Aorta (tissue), 5 donors: ENCODE measurements at places on chromosomes 11 and 22. TPM values are rescaled to one million over a fixed set of nuclear protein-coding genes. Genes with fewer than 3 reads are reported as not detected.

DNA sequence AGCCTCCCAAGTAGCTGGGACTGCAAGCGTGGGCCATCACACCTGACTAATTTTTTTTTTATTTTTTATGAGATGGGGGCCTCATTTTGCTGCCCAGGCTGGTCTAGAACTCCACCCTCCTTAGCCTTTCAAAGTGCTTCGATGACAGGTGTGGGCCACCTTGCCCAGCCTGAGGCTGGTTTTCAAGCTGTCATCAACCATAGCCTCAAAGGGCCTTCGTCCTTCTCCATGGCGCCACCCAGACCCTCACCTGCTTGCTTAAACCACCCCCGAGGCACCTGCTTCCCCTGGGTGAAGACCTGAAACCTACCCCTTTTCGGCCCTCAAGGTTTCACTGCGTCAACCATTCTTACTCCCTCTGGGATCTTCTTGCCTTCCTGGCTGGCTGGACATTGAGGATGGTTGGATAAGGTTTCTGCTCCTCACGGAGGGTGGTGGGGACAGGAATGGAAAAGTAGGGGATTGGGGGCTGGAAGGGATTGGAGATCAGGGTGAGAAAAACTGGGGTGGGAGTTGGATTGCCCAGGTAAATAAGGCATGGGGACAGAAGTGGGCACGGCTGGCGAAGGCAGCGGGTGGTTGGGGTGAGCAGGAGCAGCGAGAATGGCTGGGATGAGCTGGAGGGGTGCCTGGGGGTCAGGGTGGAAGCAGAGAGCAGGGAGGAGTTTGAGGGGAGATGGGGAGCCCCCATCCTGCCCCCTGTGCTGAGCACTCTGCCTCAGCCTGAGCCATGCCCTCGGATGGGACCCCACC is 2.8 kb upstream of the ACR start:
- DNase-seq: no peak
- H3K36me3 ChIP-seq: no peaks in the 10 kb centered on the region
- H3K4me1 ChIP-seq: no peaks in the 10 kb centered on the region
- H3K27ac ChIP-seq: no peak overlapping the region
- H3K4me3 ChIP-seq: no peak overlapping the region

DNA sequence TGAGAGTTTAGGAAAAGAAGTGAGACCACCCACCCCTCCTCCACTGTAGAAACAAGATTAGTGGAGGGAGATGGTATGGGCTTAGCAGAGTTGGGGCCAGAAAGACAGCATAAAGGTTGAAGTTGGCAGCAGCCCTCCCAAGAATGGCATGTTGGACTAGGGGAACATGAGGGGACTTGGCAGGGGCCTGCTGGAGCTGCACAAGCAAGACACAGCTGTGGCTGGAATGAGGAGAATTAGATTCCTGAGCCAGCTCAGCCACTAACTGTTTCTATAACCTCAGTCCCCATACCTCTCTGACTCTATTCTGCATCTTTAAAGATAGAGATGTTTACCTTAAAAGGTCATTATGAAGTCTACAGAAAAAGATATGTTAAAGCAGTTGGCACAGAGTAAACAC is 13.2 kb downstream of the MAP6 start:
- H3K4me1 ChIP-seq: peaks cover 3% of the 10 kb centered on the region
- no peaks in the 10 kb centered on the region for H3K27me3 ChIP-seq
- no peak overlapping the region for H3K27ac ChIP-seq
- no peaks in the 10 kb centered on the region for H3K36me3 ChIP-seq

- H3K36me3 ChIP-seq: no peaks in the 10 kb centered on the region
- no peak overlapping the region for H3K27ac ChIP-seq
- peaks cover 2% of the 10 kb centered on the region for H3K4me1 ChIP-seq
- H3K4me3 ChIP-seq: no peak overlapping the region
- DNase-seq: no peak
These were observed 421.8 kb upstream of the ANO5 start for GRCh38 chr11:21771097-21771496.

- H3K27me3 ChIP-seq: no peaks in the 10 kb centered on the region
- H3K27ac ChIP-seq: no peak overlapping the region
- no peaks in the 10 kb centered on the region for H3K4me1 ChIP-seq
- DNase-seq: no peak
- no peak overlapping the region for H3K4me3 ChIP-seq
- no peaks in the 10 kb centered on the region for H3K36me3 ChIP-seq
These were observed 22.9 kb upstream of the CTR9 start for GRCh38 chr11:10728154-10728553.

DNA sequence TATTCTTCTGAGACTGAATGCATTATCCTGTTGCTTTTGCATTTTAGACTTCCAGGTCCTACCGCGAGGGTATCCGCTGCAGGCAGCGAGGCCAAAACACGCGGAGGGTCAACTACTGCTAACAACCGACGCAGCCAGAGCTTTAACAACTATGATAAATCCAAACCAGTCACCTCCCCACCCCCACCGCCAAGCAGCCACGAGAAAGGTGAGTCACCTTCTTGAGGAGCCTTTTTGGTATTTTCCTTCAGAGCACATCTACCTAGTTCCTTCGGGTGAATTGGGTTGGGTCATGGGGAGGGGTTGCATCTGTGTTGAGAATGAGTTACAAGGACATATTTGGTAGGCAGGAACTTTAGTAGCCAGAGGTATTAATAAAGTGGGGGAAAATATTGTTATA is 179.8 kb downstream of the NAV2 start:
- peak overlapping the region; percentile 6 for H3K27ac ChIP-seq
- DNase-seq: peak; percentile 42
- no peak overlapping the region for H3K4me3 ChIP-seq
- H3K27me3 ChIP-seq: no peaks in the 10 kb centered on the region

GLYATL2 gene
- total RNA-seq: 0.24 TPM

CPT1A gene
- total RNA-seq: 81.4 TPM

- H3K4me1 ChIP-seq: no peaks in the 10 kb centered on the region
- H3K36me3 ChIP-seq: no peaks in the 10 kb centered on the region
- DNase-seq: peak; percentile 57
- no peak overlapping the region for H3K4me3 ChIP-seq
These were observed 13.2 kb downstream of the RAC2 start for GRCh38 chr22:37230673-37231405.

DNA sequence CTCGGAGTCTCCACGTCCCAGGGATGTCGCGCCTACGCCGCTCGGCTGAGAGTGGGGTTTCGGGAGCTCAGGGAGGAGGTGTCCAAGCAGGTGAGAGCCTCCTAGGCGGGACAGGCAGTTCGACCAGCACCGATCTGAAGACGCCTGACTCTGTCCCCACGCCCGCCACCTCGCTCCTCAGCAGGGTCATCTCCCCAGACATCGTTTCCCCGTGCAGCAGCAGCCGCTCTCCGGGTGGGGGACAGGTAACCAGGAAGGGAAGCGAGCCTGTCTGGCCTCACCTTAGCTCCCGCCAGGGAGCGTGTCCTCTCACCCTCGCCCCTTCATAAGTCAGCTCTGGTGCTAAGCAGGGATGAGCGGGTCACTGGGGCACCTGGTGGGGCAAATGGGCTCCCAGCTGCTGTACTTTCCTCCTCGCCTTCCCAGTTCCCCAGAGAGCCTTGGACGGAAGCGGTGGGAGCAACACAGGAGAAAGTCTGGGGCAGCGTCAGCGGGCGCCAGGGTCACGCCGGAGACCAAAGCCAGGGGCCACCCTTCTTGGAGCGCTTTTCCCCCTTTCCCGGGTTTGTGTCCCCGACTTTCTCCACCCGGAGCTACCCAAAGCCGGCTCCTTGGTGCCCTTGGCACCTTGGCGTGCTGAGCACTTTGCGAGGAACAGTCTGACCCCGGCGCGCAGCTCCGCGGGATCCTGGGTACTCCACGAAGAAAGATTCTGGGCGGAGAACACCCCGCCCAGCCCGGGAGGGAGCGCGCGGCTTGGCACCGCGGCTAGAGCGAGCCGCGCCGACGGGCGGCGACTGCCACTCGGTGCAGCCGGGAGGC is 1.6 kb downstream of the SPON1 start:
- H3K4me1 ChIP-seq: no peaks in the 10 kb centered on the region
- no peak overlapping the region for H3K27ac ChIP-seq
- no peaks in the 10 kb centered on the region for H3K36me3 ChIP-seq
- peak overlapping the region; percentile 29 for H3K4me3 ChIP-seq

DNA sequence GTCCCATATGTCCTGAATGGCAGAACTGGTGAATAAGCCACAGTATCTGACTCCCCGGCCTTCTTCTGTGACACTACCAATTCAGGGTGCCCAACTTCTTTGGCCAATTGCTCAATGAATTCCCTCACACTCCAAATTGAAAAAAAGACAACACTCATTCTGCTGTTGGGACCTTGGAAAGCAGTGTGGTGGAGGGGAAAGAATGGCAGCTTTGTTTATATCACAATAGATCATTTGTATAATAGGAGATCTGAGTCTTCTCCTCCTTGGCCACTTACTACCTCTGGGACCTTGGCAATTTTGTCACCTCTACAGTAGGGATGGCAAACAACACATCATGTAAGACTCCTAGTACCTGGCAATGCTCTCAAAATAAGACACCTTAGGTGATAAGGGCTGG is 64.6 kb downstream of the OPCML start:
- no peak overlapping the region for H3K27ac ChIP-seq
- H3K4me3 ChIP-seq: no peak overlapping the region
- H3K36me3 ChIP-seq: no peaks in the 10 kb centered on the region
- H3K4me1 ChIP-seq: no peaks in the 10 kb centered on the region
- H3K27me3 ChIP-seq: no peaks in the 10 kb centered on the region

DNA sequence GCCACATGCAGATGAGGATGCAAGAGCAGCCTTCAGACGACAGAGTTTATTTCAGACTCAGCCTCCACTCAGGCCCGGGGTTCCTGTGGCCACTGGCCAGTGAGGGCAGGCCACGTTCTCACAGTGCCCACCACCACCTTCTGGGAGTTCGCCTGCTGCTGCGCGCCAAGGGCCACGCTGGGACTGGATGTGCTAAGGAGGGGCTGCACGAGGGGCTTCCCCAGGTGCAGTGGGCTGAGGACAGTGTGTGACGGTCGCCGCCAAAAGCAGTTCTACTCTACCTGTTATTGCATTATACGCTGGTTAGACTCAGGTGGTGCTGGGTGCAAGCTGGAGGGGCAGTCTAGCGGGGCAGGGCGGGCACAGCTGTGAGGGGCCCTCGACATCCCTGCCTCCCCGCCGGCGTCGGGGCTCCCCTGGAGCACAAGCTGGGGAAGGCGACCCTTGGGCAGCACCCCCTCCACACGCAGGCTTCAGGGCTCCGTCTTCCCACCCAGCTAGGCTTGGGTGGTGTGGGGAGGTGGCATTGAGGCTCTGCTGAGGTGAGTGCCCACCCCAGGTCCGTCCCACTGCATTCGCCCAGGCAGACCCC is 2.7 kb downstream of the CEND1 start:
- no peak for DNase-seq
- no peak overlapping the region for H3K4me3 ChIP-seq
- H3K27me3 ChIP-seq: no peaks in the 10 kb centered on the region

SCGB1C1 gene
- total RNA-seq: not detected

- DNase-seq: no peak
- no peaks in the 10 kb centered on the region for H3K4me1 ChIP-seq
- no peak overlapping the region for H3K4me3 ChIP-seq
- no peak overlapping the region for H3K27ac ChIP-seq
These were observed 37.3 kb downstream of the ABCC8 start for GRCh38 chr11:17439316-17439782.

DNA sequence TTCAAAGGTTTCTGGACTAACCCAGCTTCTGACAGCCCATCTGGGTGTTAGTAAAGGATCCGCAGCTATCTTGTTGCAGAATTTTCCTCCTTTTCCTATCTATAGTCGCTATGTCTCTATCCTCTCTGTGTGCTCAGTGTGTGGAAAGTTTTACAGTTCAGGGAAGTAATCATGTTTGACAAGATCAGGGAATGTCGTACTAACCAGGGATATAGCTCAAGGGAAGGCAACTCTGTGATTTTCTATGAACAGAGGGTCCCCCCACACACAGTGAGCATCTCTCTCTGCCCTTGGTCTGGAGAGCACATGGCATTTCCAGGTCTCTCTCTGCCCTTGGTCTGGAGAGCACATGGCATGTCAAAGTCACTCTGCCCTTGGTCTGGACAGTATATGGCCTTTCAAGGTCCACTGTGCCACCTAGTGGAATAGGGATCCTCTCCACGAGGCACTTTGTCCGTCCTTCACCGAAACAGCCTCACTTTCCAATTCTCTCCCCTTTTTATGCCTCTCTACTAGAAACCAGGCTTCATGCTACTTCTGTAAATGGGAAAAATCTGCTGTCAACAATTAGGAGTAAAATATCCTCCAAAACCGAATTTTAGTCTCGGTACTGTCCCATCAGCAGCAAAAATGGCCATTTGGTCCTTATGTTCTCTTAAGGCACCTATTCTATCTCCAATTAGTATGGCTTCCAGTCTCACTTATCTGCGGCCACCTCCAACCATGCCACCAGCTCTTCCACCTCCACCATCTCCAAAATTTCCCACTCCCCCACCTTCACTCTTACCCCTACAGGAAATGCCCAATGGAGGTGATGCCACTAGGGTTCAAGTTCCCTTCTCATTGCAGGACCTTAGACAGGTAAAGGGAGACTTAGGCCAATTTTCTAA is 88.7 kb downstream of the IGLL5 start:
- H3K27ac ChIP-seq: no peak overlapping the region
- H3K4me3 ChIP-seq: no peak overlapping the region
- no peaks in the 10 kb centered on the region for H3K4me1 ChIP-seq
- DNase-seq: no peak

DNA sequence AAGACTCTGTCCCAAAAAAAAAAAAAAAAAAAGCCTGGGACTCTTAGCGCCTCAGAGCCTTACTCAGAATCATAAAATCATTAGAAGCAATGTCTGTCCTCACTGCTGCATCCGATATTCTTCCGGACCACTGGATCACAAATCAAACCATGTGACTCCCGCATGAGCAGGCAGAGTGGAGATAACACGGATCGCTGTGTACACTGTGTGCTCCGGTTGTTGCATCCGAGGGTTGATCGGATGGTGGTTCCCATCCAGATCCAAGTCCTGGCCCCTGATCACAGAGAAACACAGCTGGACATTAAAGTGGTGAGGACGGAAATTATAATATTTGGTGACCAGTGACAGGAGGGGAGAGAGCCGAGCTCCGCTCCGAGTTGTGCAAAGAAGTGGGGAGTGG is 9.7 kb upstream of the TXNRD2 start:
- no peak overlapping the region for H3K4me3 ChIP-seq
- H3K36me3 ChIP-seq: no peaks in the 10 kb centered on the region
- no peak for DNase-seq
- H3K27ac ChIP-seq: no peak overlapping the region

SLC22A12 gene
- total RNA-seq: not detected

PLAAT4 gene
- total RNA-seq: 12.4 TPM

GRCh38 chr11:114197799-114198500 is 98.2 kb upstream of the NNMT start:
- H3K36me3 ChIP-seq: peaks cover 3% of the 10 kb centered on the region
- peaks cover 11% of the 10 kb centered on the region for H3K4me1 ChIP-seq
- no peak overlapping the region for H3K4me3 ChIP-seq
- H3K27ac ChIP-seq: peak overlapping the region; percentile 98
- peak; percentile 78 for DNase-seq

IL17RA gene
- 19.9 TPM for total RNA-seq
